ENCODE measurements at places on chromosomes 12 and 14.

GRCh38 chr12:116427200-116427930 is 131.8 kb upstream of the MAP1LC3B2 start:
- DNase-seq = peak; percentile 60

GRCh38 chr12:131420867-131421447 is 289.9 kb upstream of the SFSWAP start:
- DNase-seq = no peak

GRCh38 chr12:30840715-30841114 is 85.8 kb upstream of the TSPAN11 start:
- no peak for DNase-seq

- DNase-seq = no peak
Measured at GRCh38 chr12:96948782-96949181, 41.7 kb downstream of the NEDD1 start.

GRCh38 chr12:92025462-92026207 is 120.0 kb downstream of the BTG1 start:
- DNase-seq = no peak

DNA sequence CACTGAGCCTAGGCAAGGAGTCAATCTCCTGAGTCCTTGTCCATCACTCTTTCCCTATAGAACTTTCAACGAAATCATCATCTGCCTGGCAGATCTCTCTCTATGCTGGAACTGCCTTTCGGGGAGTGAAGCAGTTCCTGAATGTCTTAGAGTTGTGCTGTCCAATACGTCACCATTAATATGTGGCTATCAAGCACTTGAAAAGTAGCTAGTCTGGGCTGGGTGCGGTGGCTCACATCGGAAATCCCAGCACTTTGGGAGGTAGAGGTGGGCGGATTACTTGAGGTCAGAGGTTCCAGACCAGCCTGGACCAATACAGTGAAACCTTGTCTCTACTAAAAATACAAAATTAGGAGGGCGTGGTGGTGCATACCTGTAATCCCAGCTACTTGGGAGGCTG is 35.1 kb downstream of the NRDE2 start:
- no peak for DNase-seq

- no peak for DNase-seq
Measured at GRCh38 chr14:34711169-34711568, 3.2 kb downstream of the CFL2 start.

DNA sequence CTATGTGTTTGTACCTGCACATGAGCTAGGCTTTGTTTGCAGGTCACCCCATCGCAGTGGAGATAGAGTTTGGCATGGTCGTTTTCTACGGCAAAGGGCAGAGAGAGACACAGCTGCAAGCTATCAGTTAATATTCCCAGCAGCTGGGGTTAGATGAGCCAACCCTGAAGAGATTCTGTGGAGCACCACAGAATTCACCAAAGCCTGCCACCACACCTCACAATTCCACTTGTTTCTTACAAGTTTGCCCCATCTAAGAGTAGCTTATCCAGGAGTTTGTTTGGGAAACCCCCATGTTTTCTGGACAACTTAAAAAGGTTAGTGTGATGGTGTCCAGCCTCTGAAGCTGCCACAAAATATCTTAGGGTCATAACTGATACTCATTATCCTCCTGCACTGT is 20.0 kb upstream of the HIF1A start:
- DNase-seq = no peak

GRCh38 chr14:60800409-60800808 is 65.8 kb downstream of the MNAT1 start:
- DNase-seq = no peak

DNA sequence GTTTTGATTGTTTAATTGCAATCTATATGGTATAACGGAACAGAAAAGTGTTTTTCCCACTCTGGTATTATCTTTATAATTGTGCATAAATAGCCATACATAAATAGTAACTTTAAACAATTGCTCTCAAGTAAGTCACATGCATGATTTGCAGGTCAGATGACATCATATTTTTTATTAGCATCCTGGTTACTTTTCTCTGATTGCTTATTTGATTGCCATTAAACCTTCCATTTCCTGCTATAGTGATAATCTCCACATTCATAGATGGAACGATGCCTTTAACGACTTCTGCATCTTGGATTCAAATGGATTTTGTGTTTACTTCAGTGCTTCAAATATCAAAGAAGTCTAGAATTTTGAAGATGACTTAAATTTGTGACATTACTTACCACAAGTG is 3.5 kb upstream of the KLRK1 start:
- DNase-seq = no peak

DNA sequence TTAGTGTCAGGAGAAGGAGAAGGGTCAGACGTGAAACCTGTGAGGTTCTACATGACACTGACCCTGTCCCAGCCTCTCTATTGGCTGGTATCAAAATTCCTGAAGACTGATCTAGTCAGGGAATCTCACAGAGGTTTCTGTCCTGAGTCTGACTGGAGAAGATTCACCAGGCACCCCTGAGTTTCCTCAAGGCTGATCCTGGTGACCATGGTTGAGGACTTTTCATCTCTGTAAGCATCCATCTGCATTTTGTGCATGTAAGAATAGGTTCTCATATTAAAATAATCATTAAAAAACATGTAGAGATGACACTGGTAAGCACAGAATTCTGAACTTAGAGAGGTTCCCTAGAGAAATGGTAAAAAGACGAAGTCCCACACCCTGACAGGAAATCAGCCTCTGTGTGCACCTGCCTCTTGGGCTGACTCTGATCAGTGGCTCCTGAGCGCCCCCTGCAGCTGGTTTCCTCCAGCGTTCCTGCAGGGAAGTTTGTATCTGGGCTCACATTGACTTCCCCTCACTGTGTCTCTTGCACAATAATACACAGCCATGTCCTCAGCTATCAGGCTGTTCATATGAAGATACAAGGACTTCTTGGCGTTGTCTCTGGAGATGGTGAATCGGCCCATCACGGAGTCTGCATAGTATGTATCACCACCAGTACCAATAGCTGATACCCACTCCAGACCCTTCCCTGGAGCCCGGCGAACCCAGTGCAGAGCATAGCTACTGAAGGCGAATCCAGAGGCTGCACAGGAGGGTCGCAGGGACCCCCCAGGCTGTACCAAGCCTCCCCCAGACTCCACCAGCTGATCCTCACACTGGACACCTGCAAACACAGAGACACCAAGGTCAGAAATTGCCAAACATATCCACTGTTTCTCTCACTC is 991.9 kb downstream of the TMEM121 start:
- no peak for DNase-seq

DNA sequence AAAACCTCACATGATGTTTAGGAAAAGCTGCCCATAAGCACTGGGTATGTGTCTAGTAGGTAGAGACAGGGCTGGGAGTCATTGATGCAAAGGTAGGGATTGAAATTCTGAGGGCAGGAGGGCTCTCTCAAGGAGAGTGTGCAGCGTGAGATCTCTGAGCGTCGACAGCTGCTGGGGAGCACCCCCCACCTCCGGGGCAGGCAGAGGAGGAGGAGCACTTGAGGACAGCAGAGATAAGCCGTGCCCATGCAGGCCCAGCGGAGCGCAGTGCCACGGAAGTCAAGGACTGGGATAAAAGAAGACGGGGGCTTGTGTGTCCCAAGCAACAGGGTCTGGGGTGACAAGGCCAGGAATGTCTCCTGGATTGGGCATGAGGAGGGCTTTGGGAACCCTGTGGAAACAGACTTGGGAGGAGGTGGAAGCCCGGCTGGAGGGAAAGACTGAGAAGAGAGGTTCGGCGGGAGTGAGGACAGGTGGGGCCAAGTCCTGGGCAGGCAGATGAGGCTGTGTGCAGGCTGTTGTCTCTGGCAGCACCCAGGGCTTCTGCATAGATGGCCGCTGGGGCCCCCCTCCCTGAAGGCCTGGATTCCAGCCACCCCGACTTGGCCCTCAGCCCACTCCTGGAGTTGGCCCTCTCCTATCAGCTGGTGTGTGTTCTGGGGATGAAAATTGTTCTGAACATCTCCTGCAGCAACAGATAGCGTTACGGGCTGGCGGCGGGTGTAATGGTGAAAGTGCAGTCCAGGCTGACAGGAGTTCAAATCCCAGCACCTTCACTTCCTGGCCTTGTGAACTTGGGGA is 1.9 kb downstream of the CACNA2D4 start:
- no peak for DNase-seq

- DNase-seq = no peak
Measured at GRCh38 chr12:12446786-12447185, 89.9 kb downstream of the BORCS5 start.
